ENCODE measurements at places on chromosomes 13 and 19. TPM values are rescaled to one million over a fixed set of nuclear protein-coding genes. Genes with fewer than 3 reads are reported as not detected.
A peak's percentile ranks its signal among the peaks of the same experiment; 100 is the strongest.

GRCh38 chr19:5621311-5621944, 1.1 kb downstream of the SAFB2 start:
- no peak for DNase-seq

Gene FGF14
- not detected for total RNA-seq

DNA sequence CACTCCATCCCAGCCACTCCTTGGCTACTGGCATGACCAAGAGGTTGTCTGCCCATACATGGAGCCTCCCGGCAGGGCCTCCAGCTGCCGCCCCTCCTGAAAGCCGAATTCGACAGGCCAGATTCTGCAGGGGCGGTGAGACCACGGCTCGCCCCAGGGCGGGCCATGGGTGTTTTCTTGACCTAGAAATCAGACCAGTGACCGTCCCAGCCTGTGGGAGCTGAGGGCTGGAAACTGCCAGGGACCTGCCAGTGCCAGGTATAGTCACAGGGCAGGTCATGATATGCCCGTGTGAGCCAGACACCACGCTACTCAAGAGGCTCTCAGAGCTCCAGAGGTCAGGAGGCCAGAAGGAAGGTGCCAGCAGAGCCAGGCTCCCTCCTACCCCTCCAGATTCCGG, 16.8 kb downstream of the DAPK3 start:
- no peak for DNase-seq

DNA sequence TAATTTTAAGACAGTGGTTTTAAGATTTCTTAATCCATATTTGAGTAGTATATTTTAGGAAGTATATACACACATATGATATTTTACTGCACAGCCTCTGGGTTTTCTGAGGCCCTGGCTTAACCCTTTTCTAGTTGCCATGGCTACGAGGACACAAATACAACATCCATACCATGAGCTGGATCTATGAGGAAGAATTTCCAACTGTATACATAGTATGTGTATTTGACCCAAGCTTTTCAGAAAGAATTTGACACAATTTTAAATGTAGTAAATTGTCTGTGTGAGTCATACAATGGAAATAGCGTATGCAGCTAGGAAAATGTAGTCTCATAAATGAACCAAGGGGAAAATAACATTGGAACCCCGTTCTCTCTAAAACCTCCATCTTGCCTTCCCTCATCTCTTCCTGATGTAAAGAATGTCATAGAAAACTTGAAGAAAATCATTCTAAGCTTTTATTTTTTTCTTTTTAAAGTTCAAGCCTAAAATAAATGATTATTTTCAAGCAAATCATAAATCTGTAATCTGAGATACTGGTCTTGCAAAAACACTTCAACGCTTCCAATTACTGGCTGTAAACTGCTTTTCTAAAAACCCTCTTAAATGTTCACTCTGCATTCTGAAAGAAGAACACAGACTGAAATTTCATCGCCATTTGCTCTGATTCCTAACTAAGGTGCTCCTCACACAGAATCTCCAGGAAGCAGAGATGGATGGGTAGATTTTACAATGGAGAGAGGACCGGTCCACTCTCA, 172.4 kb downstream of the LACC1 start:
- DNase-seq: no peak

- DNase-seq: no peak
These were observed 18.2 kb downstream of the SIN3B start for GRCh38 chr19:16847430-16847829.

Gene ATP8A2
- 0.58 TPM for total RNA-seq

DNA sequence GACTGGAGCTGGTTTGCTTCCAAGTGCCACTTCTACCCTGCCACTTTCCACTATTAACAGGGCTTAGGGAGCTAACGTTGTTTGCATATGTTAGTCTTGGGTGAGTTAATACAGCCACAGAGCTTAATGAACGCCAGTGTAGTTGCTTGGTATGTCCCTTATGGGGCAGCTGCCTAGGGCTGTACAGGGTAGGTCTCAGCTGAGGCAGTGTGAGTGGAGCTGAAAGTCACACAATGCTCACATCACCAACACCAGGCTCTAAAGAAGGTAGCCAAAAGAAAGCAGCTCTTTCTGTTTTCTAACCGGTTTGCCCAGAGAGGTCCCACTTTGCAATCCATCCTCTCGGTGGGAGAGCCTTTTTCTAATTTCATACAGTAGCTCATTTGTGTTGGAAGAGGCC, 186.2 kb downstream of the RGCC start:
- no peak for DNase-seq

GRCh38 chr13:114319441-114319913, 5.2 kb downstream of the CHAMP1 start:
- no peak for DNase-seq

DNA sequence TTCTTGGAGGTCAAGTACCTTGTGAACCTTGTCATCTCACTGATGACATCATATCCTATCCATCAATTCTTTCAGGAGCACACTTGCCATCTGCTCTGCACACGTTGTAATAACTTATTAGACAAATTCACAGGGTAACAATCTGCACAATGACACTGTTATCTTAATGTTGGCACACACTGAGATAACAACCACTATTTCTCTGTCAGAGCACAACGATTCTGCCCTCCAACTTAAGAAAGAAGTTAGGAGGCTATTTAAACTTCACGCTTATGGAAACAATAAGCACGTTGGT, 351.3 kb downstream of the DACH1 start:
- no peak for DNase-seq

Gene C1QTNF9B
- total RNA-seq: not detected

DNA sequence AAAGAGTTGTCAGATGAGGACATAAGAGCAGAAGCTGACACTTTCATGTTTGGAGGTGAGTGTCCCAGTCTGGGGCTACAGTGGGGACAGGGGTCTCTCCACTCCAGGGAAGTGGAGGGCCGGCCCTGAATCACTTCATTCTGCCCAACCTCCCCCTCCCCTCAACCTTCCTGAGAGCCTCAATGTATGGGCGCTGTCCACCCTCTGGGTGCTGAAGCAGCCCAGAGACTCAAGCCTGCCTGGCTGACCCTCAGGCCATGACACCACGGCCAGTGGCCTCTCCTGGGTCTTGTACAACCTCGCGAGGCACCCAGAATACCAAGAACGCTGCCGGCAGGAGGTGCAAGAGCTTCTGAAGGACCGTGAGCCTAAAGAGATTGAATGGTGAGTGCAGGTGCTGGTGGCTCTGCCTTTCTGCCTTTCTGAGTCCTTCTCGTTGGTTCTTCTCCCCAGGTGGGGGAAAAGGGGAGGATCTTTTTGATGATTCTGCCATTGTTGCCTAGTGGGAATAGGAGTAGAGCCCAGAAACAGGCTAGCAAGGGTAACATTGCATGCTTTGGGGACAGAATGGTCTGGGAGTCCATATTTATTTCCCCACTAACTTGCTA, 8.8 kb downstream of the CYP4F8 start:
- DNase-seq: no peak

DNA sequence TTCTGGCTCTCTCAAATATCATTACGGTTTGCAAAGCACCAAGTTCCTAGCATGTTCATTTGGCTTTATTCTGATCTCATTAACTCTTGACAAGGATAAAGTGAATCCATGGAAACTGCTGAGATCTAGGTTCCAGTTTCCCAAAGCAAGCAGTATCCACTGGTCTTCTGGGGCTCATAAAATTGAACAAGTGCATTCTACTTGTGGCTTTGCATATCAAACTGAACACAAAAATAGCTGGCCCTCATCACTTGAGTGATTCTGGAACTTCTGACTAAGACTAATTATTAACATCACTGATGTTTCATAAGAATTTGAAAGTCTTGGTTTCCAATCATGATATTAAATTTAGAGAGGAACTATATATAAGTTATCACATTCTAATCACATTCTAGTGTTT, 6.3 kb upstream of the KCTD12 start:
- DNase-seq: no peak

GRCh38 chr19:38979812-38980211, 4.3 kb upstream of the FBXO17 start:
- no peak for DNase-seq

DNA sequence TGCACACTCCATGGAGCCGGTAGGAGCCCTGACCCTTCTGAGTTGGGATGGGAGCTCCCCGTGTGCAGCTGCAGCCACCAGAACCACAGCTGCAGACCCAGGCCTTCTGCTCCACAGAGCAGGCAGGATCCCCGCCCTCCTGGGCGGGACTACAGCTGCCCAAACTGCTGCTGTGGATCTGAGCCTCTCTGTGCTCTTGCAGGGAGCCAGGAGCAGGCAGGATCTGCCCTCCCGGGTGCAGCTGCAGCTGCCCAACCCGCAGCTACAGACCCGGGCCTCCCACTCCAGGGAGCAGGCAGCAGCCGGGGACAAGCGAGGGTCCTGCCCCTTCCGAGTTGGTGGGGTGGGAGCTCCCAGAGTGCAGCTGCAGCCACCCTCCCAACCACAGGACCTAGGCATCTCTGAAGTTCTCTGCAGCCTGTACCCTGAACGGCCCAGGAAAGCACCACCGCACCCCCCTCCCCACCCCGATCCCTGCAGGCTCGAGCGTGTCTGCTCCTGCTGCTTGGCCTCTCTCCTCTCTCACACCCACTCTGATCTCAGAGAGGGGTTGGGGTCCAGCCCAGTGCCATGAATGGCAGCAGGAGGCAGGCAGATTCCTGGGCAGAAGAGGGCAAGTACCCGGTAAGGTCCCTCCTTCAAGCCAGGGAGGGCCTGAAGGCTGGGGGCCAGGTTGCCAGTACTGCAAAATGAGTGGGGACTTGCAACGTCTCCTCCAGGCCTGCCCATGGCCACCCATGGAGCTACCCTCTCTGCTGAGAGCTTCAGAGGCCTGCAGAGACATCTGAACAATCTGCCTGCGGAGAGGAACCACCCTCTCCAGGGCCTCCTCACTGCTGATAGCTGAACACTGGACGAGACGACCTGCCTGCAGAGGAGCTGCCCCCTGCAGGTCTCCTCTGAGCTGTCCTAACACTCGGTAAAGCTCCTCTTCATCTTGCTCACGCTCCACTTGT, 16.4 kb upstream of the EMP3 start:
- DNase-seq: no peak

GRCh38 chr13:36362914-36363313, 16.7 kb upstream of the SPART start:
- no peak for DNase-seq

Gene TMEM221
- not detected for total RNA-seq

- no peak for DNase-seq
These were observed 8.7 kb downstream of the SYNGR4 start for GRCh38 chr19:48372904-48373303.

GRCh38 chr13:47226516-47226915, 329.7 kb upstream of the HTR2A start:
- DNase-seq: no peak

DNA sequence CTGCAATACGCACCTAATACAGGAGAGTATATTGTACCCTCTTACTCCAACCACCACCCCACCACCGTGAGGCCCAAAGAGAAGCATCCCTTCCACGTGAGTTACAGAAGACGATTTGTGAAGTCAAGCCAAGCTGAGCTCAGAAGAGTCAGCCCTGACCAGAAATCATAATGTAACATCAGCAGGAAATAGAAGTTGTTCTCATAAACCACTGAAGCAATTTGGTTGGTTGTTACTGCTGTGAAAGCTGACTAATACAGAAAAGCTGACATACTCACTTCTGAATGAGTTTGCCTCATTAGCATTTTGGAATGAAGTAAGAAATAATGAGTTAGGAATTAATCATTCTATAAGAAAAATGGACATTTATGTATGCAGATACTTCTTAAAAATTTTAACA, 749.4 kb upstream of the SLC10A2 start:
- DNase-seq: no peak

Gene SIAH3
- 0.20 TPM for total RNA-seq

Gene ACP4
- not detected for total RNA-seq

DNA sequence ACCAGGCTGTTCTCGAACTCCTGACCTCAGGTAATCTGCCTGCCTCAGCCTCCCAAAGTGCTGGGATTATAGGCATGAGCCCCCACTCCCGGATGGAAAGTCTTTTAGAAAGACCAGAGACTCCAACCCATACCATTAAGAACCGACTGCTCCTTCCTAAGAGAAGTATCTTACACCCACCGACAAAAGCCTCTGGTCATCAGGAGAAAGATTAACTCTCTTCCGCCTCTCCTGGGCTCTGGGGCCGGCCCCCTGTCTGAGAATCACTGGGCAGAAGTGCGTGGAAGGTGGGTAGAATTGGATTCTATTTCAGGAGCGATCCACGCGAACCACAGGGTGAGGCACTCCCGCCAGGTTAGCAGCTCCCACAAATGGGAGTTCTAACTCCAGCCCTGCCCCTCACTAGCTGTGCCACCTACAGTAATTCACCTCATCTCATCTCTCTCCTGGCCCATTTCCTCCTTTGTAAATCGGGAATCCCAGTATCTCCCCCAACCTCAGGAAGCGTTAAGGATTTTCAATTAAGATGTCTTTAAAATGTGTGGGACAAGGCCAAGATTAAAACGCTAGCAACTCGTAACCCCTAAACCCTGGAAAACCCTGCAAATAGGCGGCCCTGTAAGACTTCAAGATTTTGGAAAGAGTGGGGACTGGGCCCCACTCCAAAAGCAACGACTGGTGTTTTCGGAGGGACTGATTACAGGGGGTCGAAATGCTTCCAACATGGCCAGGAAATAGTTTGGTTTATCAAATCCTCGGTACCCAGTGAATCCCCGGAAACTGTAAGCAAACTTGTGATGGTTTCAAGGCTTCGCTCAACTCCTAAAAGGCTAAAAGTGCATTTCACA, 1.3 kb downstream of the HNRNPL start:
- no peak for DNase-seq

Gene CARD8
- total RNA-seq: 132 TPM

Gene IZUMO2
- not detected for total RNA-seq

DNA sequence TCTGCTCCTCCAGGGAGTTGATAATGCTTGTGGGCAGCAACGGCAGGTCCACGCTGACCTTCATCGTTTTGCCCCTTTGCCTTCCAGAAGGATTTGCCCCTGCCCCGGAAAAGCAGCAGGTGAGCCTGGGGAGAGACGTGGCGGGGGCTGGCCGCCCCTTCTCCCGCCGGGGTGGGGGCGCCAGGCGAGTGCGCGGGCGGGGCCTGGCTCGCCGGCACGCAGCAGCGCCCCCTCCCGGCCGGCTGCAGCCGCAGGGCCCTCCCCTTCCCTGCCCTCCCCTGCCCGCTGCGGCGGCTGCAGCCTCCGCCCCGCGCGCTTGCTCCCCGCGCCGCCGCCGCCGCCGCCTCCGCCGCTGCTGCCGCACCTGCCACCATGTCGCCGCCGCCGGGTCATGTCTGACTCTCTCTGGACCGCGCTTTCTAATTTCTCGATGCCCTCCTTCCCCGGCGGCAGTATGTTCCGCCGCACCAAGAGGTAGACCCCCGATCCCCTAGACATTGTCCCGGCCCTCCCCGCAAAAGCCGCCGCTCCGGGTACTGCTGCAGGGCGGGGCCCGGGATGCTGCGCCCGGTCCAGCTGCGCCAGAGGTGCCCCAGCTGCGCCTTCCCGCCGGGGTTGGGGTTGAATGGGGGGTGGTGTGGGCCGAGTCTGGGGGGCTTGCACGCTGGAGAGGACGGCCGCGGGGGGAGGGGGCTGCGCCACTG, at the start of gene MAST1:
Gene MAST1, plus strand, starts transcription at position 334 of the 704 bp plus-strand sequence. Its CDS starts 58 bp downstream, at position 392.
- DNase-seq: peak; percentile 50

All from CD8-positive, alpha-beta memory T cell (primary cell).